ENCODE measurements at places on chromosomes 1 and 21.

DNA sequence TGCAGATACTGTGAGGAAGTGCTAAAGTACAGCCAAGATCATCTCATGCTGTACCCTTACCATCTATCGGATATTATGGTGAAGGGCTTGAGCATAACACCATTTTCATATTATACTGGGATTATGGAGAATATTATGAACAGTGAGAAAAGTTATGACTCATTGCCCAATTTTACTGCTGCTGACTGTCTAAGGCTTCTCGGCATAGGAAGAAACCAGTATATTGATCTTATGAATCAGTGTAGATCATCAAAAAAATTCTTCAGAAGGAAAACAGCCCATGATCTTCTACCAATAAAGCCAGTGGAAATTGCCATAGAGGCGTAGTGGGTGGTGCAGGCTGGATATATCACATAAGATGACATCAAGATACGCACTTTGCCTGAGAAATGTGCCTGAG lies 47.7 kb downstream of the PPIAL4G start:
- no peak for DNase-seq

- no peak for DNase-seq
Measured at GRCh38 chr1:39789571-39790110, 976 bp upstream of the BMP8B start.

- no peak for DNase-seq
Measured at GRCh38 chr1:114299331-114299975, 145.8 kb upstream of the SYT6 start.

DNA sequence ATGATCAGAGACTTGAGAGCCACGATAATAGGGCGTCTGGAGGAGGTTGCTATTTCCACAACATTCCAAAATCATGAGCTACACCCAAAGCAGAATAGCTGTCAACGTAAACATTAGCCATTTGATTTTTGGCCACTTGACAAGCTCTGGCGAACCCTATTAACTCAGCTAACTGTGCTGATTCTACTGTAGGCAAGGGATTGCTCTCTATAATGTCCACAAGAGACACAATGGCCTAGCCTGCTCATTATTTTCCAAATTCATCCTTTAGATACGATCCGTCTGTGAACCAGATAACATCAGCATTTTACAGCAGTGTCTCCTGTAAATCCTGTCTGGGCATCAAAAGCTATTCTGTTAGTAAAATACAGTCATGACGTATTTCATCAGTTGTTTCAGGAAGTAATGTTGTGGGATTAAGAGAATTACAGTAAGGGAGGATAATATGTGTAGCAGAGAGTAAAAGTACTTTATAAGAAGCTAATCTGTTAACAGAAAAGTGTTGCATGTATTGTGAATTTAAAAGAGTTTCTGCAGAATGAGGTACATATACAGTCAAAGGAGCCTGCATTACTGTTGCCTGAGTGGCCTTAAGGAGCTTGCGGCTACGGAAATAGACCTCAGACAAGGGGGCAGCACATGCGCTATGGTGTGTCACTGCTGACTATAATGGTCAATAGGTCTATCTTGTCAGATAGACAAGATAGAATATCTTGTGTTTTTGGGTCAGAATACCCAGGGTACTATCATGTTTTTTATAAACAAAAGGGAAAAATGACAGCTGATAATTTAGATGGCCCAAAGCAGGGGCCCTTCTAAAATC lies 44.9 kb upstream of the TINAGL1 start:
- DNase-seq = no peak

DNA sequence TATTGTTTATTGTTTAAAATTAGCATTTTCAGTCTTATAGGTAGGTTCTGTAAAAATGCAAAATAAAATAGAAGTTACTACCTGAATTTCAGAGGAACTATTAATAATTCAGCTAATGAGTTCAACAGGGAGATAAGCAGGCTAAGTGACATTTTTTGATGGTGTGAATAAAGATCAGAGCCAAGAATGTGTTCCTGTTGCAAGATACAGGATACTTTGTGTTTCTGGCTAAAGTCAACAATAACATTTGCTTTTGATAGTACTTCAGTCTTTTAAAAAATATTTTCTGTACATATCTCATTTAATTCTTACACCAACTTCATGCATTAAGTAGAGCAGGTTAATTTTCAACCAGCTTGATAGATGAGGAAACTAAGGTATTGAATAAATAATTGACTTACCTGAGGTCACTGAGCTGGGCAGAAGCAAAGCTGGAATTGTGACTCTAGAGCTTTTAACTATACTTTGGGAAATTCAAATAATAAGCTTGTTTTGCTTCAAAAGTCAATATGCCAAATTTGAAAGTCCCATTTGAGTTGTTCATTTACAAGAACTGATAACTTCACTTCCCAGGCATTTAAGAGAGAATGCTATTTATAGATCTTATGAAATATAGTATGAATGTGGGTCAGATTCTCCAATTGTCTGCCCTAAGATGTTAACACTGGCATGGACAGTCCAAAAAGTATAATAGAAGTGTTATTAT lies 6.0 kb downstream of the GORAB start:
- no peak for DNase-seq

DNA sequence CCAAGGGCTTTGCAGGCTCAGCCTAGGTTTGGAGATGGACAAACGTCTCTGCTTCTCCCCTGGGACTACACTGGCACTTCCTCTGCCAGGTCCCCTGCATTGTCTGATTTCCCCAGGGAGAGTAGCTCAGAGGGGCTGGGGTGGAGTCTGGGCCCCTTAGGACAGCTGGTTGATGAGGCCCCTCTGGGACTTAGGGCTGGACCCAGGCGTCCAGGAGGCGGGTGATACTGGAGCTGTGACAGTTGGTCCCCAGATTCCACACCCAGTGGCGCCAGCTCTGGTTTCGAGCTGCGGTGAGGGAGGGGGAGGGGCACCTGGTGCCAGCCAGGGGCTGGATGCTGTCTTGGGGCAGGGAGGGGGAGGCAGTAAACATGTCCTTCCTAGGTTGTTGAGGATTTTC lies 7.4 kb upstream of the MEX3A start:
- no peak for DNase-seq

GRCh38 chr1:235843461-235843961 lies 23.2 kb downstream of the LYST start:
- no peak for DNase-seq

DNA sequence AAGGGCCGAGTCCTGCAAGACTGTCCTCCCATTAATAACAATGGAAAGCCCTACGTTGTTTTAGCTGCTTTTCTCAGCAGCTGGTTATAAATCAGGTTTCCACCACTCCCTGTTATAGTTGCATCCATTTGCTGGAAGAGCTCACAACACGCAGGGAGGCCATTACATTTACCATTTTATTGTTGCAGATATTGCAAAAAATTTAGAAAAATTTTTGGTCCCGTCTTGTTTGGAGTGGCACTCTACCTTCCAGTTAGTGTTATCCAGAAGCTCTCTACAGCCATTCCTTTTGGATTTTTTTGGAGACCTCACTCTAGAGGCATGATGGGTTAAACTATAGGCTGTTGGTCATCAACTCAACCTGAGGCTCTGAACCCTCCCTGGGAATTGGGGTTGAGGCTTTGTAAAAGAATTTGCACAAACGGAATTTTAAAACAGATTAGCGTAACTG lies 1532.1 kb upstream of the TPTE start:
- no peak for DNase-seq

GRCh38 chr1:193569096-193569982 lies 382.9 kb upstream of the B3GALT2 start:
- no peak for DNase-seq

DNA sequence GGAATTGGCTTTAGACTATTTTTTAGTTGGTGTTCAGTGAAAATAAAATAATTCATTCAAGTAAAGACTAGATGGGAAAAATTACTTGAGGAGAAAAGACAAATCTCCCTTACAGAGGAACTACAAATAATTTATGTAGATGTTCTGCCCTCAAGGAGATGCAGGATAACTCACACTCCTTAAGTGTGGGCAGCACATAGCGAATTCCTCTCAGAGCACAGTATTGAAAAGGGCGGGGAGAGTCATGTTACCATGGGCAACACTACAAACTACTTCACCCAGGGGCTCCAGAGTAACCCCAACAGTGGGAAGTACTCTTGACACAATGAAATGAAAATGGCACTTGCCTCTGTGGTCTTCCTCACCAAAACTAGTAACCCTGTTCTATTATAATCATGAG lies 20.6 kb upstream of the LAMC2 start:
- no peak for DNase-seq

GRCh38 chr1:70979313-70979712 lies 68.3 kb downstream of the PTGER3 start:
- no peak for DNase-seq

DNA sequence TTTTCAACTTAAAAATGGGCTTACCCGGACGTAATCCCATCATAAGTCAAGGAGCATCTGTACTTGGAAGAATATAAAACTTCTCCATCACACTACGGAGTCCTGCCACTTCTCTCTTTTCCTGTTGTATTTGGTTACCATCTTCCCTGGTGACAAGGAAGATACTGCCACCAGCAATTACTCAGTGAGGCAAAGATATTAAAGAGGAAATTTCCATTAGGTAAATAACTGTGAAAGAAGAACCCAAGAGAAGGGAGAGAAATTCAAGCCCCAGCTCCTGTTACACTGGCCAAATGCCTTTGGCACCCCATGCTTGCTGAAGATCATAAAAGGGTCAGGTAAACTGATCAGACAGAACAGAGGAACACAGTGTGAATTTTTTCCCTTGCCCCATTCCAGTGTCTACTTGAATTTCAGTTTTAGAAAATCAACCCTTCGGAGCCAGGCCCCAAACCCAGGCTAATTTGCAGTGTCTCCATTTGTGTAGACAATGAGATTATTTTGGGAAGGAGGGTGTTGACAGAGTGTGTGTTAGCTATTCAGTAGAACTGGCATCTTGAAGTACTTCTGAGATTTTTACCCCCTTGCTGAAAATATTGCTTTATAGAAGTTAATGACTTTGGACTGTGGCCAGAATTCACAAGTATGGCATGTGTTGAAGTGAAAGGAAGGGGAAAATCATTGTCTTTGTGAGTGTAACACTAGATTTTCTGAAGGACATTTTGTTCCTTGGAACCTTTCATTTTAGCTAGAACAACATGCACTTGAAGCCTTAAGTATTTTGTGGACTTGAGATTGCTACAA lies 167.1 kb downstream of the DHRS3 start:
- DNase-seq = no peak

DNA sequence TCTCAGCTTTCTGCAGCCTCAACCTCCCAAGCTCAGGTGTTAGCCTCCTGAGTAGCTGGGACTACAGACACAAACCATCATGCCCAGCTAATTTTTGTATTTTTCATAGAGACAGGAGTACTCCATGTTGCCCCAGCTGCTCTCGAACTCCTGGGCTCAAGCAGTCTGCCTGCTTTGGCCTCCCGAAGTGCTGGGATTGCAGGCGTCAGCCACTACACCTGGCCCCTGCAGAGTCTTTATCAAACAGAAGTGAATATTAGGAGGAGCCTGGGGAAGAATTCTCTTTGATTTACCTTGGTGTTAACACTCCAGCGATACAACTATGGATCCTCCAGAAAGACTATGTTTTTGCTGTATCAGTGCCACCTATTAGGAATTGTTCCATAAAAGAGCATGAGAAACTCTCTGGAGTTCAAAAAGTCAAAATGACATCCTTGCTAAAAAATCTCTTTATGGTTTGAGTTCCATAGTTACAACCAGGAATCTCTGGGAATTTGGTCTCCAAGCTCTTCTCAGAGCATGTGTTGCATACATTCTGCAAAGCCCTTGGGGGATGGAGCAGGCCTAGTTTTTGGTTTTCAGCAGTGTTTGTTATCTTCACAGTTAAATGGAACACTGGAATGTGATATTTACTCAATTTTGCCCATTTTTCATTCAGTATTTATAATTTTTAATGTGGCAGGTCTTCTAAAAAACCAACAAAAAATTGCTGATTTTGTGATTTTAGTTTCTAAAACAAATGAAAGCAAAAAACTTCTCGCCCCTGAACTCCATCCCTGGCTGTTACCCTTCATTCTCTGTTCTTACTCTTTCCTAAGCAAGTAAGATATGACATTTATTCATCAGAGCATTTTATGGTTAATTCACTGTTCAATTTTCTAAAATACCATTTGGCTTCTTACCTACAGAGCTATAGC lies 77.3 kb downstream of the OLFML2B start:
- DNase-seq = no peak

DNA sequence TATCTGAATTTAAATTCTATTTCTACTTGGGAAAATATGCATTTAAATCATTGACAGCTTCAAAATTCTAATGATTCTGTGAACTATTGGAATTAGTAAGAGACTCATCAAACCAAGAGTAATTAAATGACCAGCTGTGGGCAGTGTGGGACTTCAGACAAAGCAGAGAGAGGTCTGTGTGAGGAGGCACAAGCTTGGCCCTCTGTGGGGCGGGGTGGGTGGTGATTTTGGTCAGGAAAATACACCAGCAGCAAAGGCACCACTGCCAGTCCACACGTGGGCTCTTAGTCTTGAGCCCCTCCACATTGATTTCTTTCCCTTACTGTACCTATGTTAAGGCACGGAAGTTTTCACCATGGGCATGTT lies 39.2 kb upstream of the RAB4A start:
- DNase-seq = no peak

DNA sequence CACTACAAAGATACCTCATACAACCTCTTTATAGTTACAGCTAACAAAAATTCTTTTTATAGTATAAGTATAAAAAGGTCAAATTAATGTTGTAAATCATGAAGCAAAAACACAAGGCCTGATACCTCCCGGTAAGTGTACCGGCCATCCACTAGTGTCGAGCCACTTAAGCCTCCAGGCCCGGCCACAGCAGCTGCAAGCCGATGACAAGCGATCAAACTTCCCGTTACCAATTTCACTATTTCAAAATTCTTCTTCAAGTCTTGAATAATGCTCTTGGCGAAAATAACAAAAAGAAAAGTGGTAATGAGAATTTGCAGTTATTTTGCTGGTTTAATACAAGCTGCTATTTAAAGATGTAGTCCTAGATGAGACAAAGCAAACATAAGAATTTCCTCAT lies 67.6 kb downstream of the USP24 start:
- DNase-seq = no peak

DNA sequence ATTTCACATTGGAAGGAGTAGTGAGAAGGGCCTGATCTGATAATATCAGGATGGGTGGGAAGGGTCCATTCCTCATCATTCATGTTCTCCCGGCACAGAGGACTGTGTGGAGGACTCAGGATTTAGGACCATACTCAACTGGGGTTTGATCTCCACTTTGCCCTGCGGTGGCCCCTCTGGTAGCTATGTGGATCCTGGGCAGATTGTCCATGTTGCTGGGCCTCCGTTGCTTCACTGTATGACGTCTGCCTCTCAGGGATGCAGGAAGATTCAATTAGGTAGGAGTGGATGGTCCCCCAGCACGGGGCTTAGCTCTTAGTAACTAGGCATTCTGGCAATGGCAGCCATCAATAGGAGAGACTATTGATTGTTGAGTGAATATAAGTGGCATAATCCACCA lies 2.3 kb downstream of the ETS2 start:
- DNase-seq = no peak

GRCh38 chr1:234212764-234213657 lies 160.2 kb upstream of the COA6 start:
- no peak for DNase-seq

DNA sequence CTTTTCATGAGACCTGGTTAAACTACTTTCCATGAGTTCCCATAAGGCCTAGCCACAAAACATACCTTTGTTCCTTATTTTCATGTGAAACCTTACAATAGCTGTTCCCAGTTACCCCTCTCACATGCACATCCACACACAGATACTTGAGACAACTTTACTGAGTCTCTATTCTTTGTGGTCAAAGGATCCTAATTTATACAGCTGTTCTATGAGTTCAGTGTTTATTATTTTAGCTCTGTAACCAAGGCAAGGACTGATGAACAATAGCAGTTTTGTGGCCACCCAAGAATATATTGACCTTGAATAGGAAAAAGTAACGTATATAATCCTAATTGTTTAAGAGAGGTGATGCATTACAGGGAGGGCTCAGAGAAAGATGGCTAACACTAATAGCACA lies 160.5 kb upstream of the CACYBP start:
- no peak for DNase-seq
